ENCODE measurements at places on chromosomes 16 and 17. TPM values are rescaled to one million over a fixed set of nuclear protein-coding genes. Genes with fewer than 3 reads are reported as not detected.

ZNF597 gene
- total RNA-seq = 2.4 TPM

PDILT gene
- total RNA-seq = not detected

GRCh38 chr17:68334393-68334792 lies 43.1 kb downstream of the ARSG start:
- H3K27me3 ChIP-seq = no peaks in the 10 kb centered on the region
- H3K4me3 ChIP-seq = no peak overlapping the region
- no peak for DNase-seq
- H3K27ac ChIP-seq = no peak overlapping the region
- H3K36me3 ChIP-seq = peaks cover 15% of the 10 kb centered on the region

GRCh38 chr17:50198026-50198669 lies 3.3 kb downstream of the COL1A1 start:
- H3K36me3 ChIP-seq = no peaks in the 10 kb centered on the region
- H3K4me1 ChIP-seq = peaks cover 13% of the 10 kb centered on the region
- peak; percentile 79 for DNase-seq
- peaks cover 44% of the 10 kb centered on the region for H3K27me3 ChIP-seq

DNA sequence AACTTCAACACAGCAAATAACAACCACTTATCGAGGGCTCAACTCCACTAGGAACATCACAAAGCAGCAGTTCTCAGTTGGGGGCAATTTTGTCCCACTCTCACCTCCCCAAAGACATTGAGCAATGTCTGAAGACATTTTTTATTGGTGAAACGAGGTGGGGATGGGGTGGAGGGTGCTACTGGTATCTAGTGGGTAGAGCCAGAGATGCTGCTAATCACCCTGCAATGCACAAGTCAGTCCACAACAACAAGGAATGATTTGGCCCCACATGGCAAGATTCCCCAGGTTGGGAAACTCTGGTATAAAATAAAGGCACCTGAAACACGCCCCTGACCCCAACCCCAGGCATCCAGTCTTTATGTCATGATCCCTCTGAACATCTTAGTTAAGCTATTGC lies 33.3 kb downstream of the TLE7 start:
- peaks cover 26% of the 10 kb centered on the region for H3K4me1 ChIP-seq
- no peaks in the 10 kb centered on the region for H3K36me3 ChIP-seq
- peaks cover 48% of the 10 kb centered on the region for H3K27me3 ChIP-seq
- H3K4me3 ChIP-seq = no peak overlapping the region
- no peak for DNase-seq

DNA sequence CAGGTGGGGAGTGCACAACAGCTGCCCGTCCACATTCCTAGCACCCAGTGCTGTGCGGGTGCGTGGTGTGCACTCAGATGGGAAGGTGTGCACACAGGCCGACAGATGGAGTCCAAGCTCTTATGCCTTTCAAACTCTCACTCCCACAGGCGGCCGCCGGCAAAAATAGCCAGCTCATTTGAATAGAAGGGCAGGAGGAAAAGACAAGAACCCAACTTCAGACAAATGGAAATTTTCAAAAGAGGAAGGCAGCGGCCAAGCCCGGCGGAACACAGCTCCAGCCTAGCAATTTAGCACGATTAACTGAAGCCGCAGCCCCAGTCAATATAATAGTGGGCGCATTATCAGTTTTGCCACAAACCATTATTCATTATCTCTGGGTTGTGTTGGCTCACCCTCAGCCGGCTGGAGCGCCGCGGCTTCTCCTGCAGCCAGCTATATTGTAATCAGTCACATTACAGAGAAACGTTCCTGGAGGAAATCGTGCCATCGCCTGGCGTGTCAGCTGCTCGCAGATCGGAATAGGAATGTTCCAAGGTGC lies 103.9 kb upstream of the SEC14L1 start:
- H3K27ac ChIP-seq = no peak overlapping the region
- DNase-seq = no peak
- no peak overlapping the region for H3K4me3 ChIP-seq
- no peaks in the 10 kb centered on the region for H3K36me3 ChIP-seq
- H3K27me3 ChIP-seq = peaks cover 26% of the 10 kb centered on the region

OR4D1 gene
- 0.29 TPM for total RNA-seq

GRCh38 chr16:67254801-67255552 lies 6.2 kb downstream of the SLC9A5 start:
- peaks cover 2% of the 10 kb centered on the region for H3K4me1 ChIP-seq
- peaks cover 4% of the 10 kb centered on the region for H3K27me3 ChIP-seq
- DNase-seq = no peak

DNA sequence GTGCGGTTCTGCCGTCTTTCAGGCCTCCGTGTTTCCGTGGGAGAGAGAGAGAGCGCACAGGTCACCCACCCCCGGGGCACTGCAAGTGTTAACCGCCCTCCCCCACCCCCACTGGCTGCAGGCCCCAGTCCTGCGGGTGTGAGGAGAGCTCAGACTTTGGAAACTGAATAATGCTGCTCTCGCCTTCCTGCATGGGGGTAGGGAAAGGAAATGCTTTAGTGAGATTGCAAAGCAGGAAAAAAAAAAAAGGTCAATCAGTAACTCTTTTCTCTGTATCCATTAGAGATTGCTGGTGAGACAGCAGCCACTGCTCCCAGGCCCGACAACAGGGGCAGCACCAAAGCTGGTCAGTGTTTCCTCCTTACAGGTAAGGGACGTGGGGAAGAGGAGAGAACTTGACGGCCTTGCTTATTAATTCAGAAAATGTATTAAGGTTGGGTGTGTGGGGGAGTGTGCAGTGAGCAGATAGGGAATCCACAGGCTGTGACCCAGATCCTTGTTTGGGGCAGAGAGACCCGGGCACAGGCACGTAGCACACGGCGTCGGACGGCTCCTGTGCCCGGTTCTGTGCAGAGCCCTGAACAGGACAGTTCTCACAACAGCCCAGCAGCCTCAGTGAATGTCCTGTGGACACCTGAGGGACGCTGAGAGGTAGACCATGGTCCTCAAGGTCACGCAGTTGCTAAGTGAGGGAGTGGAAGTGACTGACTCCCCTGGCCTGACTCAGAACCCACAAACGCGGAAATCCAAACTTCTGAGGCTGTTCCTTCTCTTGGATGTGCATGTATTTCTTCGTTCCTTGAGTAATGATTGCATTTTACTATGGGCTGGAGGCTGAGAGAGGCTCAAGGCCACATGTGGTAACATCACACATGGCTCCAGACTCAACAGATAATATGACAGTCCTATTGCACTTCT lies 156.5 kb downstream of the FOXL1 start:
- H3K27ac ChIP-seq = no peak overlapping the region
- H3K4me3 ChIP-seq = no peak overlapping the region
- no peak for DNase-seq
- H3K4me1 ChIP-seq = no peaks in the 10 kb centered on the region
- H3K27me3 ChIP-seq = peaks cover 52% of the 10 kb centered on the region

KIF19 gene
- total RNA-seq = 0.42 TPM
